Forelimb muscle (tissue), 1 donor: ENCODE measurements at places on chromosomes 4 and X.

- no peak for DNase-seq
These were observed 2.9 kb downstream of the CXCL8 start for GRCh38 chr4:73743281-73743680.

DNA sequence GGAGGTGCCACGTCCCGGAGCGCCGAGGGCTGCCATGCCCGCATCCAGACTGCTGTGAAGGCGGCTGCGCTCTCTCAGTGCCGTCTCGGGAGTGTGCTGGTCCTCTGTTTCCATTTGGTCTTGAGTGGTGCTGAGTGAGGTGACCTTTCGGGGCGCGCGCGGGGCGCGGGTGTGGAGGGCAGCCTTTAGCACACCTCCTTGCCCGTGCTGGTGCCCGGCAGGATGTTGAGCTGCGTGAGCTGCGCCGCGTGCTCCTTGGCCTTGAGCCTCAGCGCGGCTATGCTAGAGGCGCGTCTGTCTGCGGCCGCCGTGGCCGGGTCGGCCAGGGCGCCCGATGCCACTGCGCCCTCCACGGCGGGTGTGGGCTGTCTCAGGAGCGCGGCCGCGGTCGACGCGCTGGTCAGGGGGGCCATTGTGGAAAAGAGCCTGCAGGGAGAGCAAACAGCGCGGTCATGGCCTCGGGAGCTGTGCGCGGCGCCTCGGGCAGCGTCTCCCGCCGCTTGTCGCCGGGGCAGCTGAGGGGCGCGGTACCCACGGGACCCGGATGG lies 11.2 kb downstream of the ARX start:
- no peak for DNase-seq

GRCh38 chr4:125833-126232 lies 1.5 kb downstream of the ZNF718 start:
- no peak for DNase-seq

- DNase-seq, result no peak
These were observed 1344.3 kb downstream of the ADGRL3 start for GRCh38 chr4:62544428-62544827.

GRCh38 chr4:110175634-110176033 lies 22.8 kb downstream of the ELOVL6 start:
- no peak for DNase-seq

DNA sequence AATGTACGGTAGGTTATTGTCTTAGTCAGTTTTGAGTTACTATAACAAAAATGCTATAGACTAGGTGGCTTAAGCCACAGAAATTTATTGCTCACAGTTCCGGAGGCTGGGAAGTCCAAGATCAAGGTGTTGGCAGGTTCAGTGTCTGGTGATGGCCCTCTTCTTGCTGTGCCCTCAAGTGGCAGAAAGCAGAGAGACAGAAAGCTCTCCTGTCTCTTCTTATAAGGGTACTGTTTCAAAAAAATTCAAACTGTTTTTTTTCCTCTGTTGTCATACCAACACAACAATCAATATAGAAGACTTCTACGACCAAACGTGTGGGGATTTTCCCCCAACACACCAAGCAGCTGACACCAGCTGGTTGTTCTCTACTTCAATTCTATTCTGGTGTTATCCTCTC lies 53.4 kb downstream of the ADGRG4 start:
- DNase-seq, result no peak
